ENCODE measurements at places on chromosomes 5 and 9. TPM values are rescaled to one million over a fixed set of nuclear protein-coding genes. Genes with fewer than 3 reads are reported as not detected.

Gene PDCD1LG2
- total RNA-seq, result 2.0 TPM

- no peak for DNase-seq
- peaks cover 57% of the 10 kb centered on the region for H3K4me1 ChIP-seq
- no peak overlapping the region for H3K27ac ChIP-seq
- H3K4me3 ChIP-seq, result no peak overlapping the region
These were observed 43.9 kb downstream of the OSTF1 start for GRCh38 chr9:75132244-75132643.

Gene DND1
- 3.5 TPM for total RNA-seq

GRCh38 chr9:79883073-79883645, 311.4 kb downstream of the TLE4 start:
- no peak overlapping the region for H3K27ac ChIP-seq
- H3K4me1 ChIP-seq, result peaks cover 40% of the 10 kb centered on the region
- peaks cover 3% of the 10 kb centered on the region for H3K27me3 ChIP-seq

Gene REEP2
- total RNA-seq, result 11.1 TPM

- no peaks in the 10 kb centered on the region for H3K4me1 ChIP-seq
- no peaks in the 10 kb centered on the region for H3K36me3 ChIP-seq
- no peak overlapping the region for H3K27ac ChIP-seq
- H3K27me3 ChIP-seq, result peaks cover 6% of the 10 kb centered on the region
These were observed 59.0 kb upstream of the BARX1 start for GRCh38 chr9:94014066-94014654.

GRCh38 chr5:141709699-141710267, 27.8 kb upstream of the ARAP3 start:
- DNase-seq, result no peak
- H3K27ac ChIP-seq, result no peak overlapping the region
- no peaks in the 10 kb centered on the region for H3K36me3 ChIP-seq
- H3K27me3 ChIP-seq, result peaks cover 5% of the 10 kb centered on the region

- DNase-seq, result no peak
- H3K27ac ChIP-seq, result no peak overlapping the region
- no peaks in the 10 kb centered on the region for H3K27me3 ChIP-seq
- H3K4me1 ChIP-seq, result no peaks in the 10 kb centered on the region
- no peak overlapping the region for H3K4me3 ChIP-seq
- H3K36me3 ChIP-seq, result no peaks in the 10 kb centered on the region
These were observed 45.3 kb upstream of the ISOC1 start for GRCh38 chr5:129049126-129049799.

- DNase-seq, result no peak
- H3K4me1 ChIP-seq, result no peaks in the 10 kb centered on the region
- H3K36me3 ChIP-seq, result no peaks in the 10 kb centered on the region
- peaks cover 7% of the 10 kb centered on the region for H3K27me3 ChIP-seq
- H3K4me3 ChIP-seq, result no peak overlapping the region
- no peak overlapping the region for H3K27ac ChIP-seq
These were observed 26.9 kb upstream of the CNOT6 start for GRCh38 chr5:180467028-180467975.

DNA sequence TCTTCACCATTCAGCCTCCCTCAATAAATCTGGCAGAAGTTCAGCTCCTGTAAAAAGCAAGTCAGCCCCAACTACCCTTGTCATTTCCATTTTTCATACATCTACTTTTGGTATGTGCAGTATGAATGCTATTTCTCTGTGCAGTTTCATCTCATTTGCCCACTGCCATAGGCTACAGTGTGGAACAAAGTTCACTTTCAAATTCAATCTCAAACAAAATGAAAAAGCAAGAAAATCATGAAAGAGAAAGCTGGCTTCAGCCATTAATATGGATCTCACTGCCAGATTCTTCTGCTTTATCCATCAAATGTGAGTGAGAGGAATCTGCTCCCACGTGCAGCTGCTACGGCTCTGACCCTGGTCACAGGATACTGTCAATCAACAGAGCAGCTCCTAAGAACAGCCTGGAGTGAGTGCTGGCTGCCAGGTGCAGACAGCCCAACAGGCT, 494.2 kb downstream of the ZNF608 start:
- no peak for DNase-seq
- no peaks in the 10 kb centered on the region for H3K27me3 ChIP-seq
- H3K36me3 ChIP-seq, result no peaks in the 10 kb centered on the region
- H3K4me1 ChIP-seq, result no peaks in the 10 kb centered on the region

- H3K4me3 ChIP-seq, result no peak overlapping the region
- H3K27me3 ChIP-seq, result no peaks in the 10 kb centered on the region
- H3K36me3 ChIP-seq, result no peaks in the 10 kb centered on the region
- no peak for DNase-seq
- H3K27ac ChIP-seq, result no peak overlapping the region
These were observed 120.6 kb downstream of the TTLL11 start for GRCh38 chr9:121972501-121972981.

Gene CKMT2
- not detected for total RNA-seq

DNA sequence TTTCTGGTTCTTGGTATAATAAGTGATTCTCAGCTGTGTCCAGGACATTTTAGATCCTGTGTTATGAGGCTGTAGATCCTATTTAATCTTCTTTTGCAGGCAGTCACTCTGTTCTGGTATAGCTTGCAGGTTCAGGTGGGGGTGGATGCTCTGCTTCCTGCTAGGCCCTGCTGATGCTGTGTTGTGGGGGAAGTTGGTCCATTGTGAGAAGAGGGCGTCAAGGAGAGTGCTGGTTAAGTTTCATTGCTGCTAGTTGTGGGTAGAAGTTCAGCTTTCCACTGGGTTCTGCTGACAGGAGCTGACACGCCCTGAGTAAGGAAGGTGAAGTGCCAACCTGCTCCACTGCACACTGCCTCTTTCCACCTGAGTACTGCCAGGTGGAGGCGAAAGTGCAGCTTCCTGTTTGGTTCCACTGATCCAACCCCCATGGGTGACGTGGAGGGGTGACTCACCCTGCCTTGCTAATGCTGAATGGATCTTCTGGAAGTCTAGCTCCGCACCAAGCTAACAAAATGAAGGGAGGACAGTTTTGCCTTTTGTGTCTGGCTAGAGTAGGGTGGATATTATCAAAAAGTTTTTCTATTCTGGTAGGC, 16.3 kb downstream of the NMRK1 start:
- peaks cover 8% of the 10 kb centered on the region for H3K36me3 ChIP-seq
- H3K27me3 ChIP-seq, result no peaks in the 10 kb centered on the region
- peaks cover 24% of the 10 kb centered on the region for H3K4me1 ChIP-seq
- DNase-seq, result peak; percentile 14
- peak overlapping the region; percentile 55 for H3K27ac ChIP-seq

DNA sequence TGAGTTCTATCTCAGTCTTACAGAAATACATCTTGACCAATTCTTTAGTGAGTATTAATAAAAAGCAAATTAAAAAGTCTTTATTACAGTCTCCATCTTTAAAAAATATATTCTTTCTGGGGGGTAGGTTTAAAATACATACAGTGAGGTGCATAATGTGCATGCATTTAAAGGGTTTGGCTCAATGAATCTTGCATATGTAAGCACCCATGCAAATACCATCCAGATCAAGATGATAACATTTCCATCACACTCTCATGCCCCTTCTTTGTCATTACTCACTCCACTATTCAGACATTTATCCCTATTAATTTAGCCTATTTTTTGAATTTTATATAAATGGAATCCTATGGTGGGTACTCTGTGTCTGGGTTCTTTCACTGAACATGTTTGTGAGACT, 113.0 kb downstream of the APBA1 start:
- H3K27me3 ChIP-seq, result peaks cover 36% of the 10 kb centered on the region
- DNase-seq, result no peak
- H3K27ac ChIP-seq, result no peak overlapping the region
- no peak overlapping the region for H3K4me3 ChIP-seq
- no peaks in the 10 kb centered on the region for H3K36me3 ChIP-seq
- peaks cover 4% of the 10 kb centered on the region for H3K4me1 ChIP-seq

Gene FGD3
- total RNA-seq, result 42.9 TPM

- no peak for DNase-seq
- no peak overlapping the region for H3K27ac ChIP-seq
- H3K27me3 ChIP-seq, result no peaks in the 10 kb centered on the region
- H3K4me3 ChIP-seq, result no peak overlapping the region
- no peaks in the 10 kb centered on the region for H3K4me1 ChIP-seq
These were observed 982.5 kb downstream of the MAT2B start for GRCh38 chr5:164487939-164488338.

DNA sequence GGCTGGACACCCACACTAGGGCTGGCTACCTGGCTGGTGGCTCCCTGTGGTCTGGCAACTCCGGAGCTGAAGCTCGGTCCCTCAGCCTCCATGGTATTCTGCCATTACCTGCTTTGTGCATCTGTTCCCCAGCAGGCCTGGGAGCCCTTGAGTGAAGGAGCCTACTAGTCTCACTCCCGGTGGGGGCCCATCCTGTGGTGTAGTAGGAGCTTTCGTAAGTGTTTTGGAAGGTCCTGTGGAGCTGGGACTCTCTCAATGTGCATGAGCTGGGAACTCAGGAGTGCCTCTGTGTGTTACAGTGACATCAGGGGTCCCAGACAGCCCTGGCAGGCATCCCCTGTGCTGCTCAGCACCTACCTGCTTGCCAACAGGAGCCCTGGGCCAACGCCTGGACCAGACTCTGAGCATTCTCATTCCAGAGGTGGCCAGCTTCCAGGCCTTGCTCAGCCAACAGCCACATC, 267.1 kb downstream of the GADD45G start:
- DNase-seq, result no peak
- H3K27me3 ChIP-seq, result no peaks in the 10 kb centered on the region
- no peaks in the 10 kb centered on the region for H3K4me1 ChIP-seq
- no peaks in the 10 kb centered on the region for H3K36me3 ChIP-seq
- no peak overlapping the region for H3K27ac ChIP-seq

Gene SLC2A8
- 10.7 TPM for total RNA-seq

GRCh38 chr9:35422346-35422745, 67.6 kb upstream of the RUSC2 start:
- no peak overlapping the region for H3K27ac ChIP-seq
- H3K27me3 ChIP-seq, result peaks cover 25% of the 10 kb centered on the region
- H3K36me3 ChIP-seq, result no peaks in the 10 kb centered on the region
- no peak overlapping the region for H3K4me3 ChIP-seq

- no peak overlapping the region for H3K4me3 ChIP-seq
- H3K4me1 ChIP-seq, result no peaks in the 10 kb centered on the region
- no peaks in the 10 kb centered on the region for H3K36me3 ChIP-seq
- H3K27ac ChIP-seq, result no peak overlapping the region
- DNase-seq, result no peak
- H3K27me3 ChIP-seq, result peaks cover 10% of the 10 kb centered on the region
These were observed 369.4 kb upstream of the DMAC1 start for GRCh38 chr9:8168916-8169438.

GRCh38 chr5:149664666-149665415, 65.3 kb upstream of the PPARGC1B start:
- peaks cover 1% of the 10 kb centered on the region for H3K27me3 ChIP-seq
- H3K4me3 ChIP-seq, result no peak overlapping the region
- no peaks in the 10 kb centered on the region for H3K36me3 ChIP-seq
- peaks cover 3% of the 10 kb centered on the region for H3K4me1 ChIP-seq

All from activated T-helper 2 cell treated with anti-CD3 and anti-CD28 coated beads, Interferon-gamma antibody, Interleukin-2, Interleukin-4, amounts not matched to agents 10 μg/mL and 5 μg/mL and 100 μg/mL, durations not matched to agents 14 hours and 24 hours and 36 hours (primary cell).